ENCODE measurements at places on chromosomes 12 and 14.

- no peak for DNase-seq
Observed at GRCh38 chr14:105505101-105505500, 14.1 kb downstream of the TEDC1 start.

GRCh38 chr14:89027097-89027740 is 202.8 kb downstream of the TTC8 start:
- DNase-seq, result peak; percentile 73

- no peak for DNase-seq
Observed at GRCh38 chr12:26204612-26205289, 9.4 kb downstream of the SSPN start.

DNA sequence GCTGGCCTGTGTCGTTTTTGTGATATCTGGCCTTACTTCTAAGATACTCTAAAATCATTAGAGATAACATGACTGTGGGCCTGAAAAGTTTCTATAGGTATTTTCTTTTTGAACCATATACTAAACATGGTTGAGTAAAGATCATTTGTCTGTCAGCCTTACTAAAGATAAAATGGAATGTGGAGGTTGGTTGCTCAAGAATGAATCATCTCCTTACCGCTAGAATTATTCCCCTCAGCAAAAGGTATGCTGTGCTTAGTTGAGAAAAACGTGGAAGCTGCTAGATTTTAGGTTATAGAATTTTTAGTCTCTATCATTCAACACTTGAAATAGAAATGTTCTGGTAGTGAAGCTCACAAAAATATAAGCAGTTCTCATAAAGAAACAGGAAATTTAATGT is 407.3 kb downstream of the AEBP2 start:
- DNase-seq, result no peak

DNA sequence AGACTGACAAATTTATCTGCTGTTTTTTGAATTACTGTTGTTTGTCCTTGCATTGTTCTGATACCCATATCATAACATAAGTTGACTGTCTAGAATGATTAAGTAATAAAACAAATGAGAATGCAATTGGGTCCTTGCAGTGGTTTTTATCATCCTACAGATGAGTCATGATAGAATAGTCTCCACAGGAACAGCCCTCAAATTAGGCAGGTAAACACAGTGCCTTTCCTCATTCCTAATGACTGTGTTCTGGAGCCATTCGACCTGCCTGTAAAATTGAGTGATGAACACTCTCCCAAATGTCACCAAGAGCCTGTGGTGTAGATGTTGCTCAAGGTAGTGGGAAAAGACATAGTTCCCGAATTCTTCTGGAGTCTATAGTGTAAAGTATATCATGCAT is 12.3 kb downstream of the NKX2-8 start:
- DNase-seq, result no peak

DNA sequence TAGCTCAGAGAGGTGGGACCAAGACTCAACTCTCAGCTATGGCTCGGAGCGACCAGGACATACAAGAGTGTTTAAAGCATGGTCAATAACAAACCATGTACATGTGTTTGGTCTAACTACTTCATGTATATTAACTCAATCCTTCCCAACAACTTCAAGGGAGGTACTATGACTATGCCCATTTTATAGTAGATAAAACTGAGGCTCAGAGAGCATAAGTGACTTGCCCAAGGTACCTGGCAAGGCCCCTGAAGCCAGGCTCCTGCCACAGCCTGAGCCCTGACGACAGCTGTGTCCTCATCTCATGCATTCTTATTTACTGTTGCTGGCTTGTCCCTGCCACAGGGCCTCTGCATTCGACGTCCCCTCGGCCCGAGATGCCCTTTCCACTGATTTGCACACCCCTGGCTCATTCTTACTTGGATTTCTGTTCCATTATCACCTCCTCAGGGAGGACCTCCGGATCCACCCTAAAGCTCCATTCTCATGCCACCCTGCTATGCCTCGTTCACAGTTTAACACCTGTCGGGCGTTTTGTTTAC is 2.6 kb downstream of the TESC start:
- DNase-seq, result no peak

GRCh38 chr12:40711121-40711520 is 18.9 kb downstream of the CNTN1 start:
- DNase-seq, result no peak

GRCh38 chr12:98355322-98355721 is 160.1 kb upstream of the TMPO start:
- no peak for DNase-seq

GRCh38 chr12:130333341-130333740 is 4.3 kb upstream of the PIWIL1 start:
- DNase-seq, result peak; percentile 39

DNA sequence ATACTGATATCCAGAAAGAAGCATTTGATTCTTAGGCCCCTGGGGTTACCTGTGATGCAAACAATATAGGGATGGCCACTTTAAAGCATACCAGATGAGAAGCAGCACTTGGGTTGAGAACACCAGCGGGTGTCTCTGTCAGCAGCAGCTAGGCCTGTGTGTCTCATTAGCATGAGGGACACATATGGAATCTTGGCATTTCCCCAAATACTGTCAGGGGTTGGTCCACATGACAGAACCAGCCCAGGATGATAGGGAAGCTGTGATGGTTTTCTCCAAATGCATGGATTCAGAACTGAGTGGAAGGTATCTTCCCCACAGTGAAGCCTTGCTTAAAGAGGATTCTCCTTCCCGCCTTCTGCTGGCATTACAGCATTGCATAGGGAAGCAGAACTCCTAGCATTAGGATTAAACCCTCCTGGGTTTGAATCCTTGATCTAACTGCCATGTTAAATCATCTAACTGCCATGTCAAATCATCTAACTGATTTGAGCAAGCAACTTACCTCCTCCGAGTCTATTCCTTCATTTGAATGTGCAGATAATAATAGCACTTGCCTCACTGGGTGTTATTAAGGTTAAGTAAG is 111.5 kb upstream of the WSCD2 start:
- no peak for DNase-seq

- DNase-seq, result no peak
Observed at GRCh38 chr14:105818712-105819005, 292.3 kb downstream of the TMEM121 start.

DNA sequence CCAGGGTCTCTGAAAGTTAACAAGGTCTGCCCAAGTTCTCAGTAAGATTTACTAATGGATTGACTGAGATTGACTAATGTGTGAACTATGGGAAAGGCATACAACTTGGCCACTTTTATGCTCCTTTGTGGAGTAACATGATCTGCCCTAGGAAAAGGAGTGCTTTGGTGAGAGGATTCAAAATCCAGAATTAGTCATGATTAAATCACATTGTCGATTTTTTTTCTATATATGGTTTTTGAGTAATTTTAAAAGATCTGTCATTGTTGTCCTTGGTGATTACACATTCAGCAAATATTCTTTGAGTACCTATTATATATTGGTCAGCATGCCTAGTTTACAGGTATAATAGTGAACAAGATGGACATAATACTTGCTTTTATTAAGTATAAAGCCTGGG is 147.7 kb upstream of the SYT10 start:
- DNase-seq, result no peak

GRCh38 chr12:132824053-132824452 is 4.6 kb downstream of the GOLGA3 start:
- DNase-seq, result no peak

DNA sequence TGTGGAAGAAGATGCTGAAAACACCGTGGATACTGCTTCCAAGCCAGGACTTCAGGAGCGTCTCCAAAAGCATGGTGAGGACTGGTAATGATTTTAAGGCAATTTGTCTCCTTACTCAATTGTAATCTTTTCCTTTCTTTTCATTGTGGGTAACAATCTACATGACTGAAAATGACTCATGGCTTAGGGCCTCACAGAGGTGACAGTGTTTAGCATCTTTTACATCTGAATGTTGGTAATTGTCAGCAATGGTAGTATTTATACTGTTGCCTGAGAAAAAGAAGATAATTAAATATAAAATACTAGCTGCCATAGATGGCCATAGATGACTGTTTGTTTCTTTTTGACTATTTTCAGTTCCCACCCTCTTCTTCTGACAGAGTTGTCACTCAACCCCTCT is 31.6 kb downstream of the TULP3 start:
- DNase-seq, result no peak

DNA sequence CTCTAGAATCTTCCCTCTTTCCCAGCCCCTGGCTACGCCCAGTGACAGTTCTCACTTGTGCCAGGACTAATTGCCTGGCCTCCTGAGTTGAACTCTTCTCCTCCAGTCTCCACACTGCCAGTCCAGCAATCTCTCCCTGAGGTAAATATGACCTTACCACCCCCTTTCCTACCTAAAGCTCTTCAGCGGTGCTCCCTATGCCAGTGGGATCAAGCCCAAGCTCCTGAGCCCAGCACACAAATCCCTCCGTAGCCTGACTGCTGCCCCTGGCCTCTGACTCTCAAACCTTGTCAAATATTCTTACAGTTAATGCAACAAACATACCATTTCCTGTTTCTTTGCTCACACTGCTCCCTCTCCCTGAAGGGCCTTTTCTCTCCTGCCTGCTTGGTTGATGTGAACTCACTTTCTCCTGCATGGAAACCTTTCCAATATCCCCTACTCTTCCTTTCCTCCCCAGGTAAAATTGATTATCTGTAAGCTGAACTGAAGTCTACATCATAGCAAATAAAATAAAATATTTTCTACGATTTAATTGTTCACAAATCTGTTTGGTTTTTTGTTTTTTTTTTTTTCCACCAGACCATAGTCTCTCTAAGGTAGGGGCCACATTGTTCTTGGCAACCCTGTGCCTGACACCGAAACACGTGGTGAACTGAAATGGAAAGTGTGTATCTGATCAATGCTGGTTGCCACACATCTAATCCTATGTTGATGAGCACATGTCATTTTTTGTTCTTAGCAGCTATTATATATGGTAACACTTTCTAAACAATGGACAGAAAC is 147.5 kb downstream of the SLC38A6 start:
- DNase-seq, result no peak

- DNase-seq, result no peak
Observed at GRCh38 chr12:115553622-115554021, 723.9 kb downstream of the MED13L start.

DNA sequence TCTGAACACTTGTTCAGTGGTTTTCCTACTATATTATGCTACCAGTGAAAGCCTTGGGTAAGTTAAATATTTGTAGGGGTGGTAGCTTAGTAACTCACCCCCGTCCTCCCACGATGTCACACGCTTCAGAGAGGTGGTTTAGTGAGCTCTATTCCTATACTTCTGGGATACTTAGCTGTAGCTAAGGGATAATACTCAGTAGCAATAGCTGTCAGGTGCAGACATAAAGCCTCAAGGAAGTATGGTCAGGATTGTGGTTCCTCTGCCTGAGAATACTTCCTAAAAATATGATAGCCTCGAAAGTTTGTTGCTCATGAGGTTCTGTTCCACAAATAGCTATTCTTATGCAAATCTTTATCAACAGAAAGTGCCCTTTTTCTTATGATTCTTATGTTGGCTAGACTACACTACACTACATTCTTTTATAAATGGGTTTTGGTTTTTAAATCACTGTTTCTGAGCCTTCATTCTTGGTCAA is 11.9 kb downstream of the DLST start:
- no peak for DNase-seq

GRCh38 chr14:63393012-63393411 is 74.3 kb upstream of the GPHB5 start:
- DNase-seq, result no peak

- DNase-seq, result no peak
Observed at GRCh38 chr14:67569651-67570290, 30.3 kb downstream of the PIGH start.

DNA sequence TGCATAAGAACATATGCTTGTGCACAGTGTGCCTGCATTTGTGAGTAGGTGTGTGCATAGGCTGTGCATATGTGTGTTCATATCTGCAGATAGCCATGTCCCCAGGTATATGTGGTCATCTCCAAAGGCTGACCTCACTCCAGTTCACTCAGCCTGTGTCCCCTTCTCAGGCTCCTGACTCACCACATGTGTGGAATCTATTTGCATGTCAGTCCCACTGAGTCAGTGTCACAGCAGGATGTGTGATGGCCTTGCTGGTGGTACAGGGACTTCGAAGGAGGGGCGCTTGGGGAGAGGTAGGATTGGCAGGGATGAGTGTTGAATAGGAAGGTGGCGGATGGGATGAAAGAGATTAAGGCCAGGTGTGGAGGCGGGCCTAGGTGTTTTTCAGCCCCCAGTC is 35.5 kb downstream of the KRT80 start:
- DNase-seq, result no peak

GRCh38 chr12:50806176-50806575 is 36.5 kb upstream of the TMPRSS12 start:
- no peak for DNase-seq

DNA sequence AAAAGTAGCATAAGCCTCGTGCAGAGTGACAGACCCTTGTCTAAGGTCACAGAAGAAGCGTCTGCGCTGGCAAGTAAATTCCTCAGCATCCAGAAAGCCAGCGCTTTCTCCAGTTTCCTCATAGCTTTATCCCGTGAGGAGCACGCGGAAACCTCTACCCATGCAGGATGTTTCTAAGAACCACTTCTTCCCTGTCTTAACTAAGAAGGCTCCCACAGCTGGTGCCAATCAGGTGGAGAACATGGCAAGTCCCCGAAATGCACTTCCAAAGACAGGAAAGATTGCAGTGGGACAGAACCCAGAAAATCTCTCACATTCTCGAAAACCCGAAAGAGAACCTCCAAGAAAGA is 968 bp upstream of the ARID4A start:
- DNase-seq, result no peak
